Activated CD4-positive, alpha-beta T cell treated with anti-CD3 and anti-CD28 coated beads, Interleukin-2, Interleukin-6, amounts not matched to agents 100 ng/mL and 50 ng/mL, durations not matched to agents 16 hours and 8 hours (primary cell): ENCODE measurements at places on chromosomes 12 and 14.

GRCh38 chr14:24250354-24250753 lies 7.9 kb upstream of the TINF2 start:
- no peak for DNase-seq

GRCh38 chr12:53453953-53454640 lies 2.2 kb downstream of the PCBP2 start:
- no peak for DNase-seq

GRCh38 chr14:77862154-77862786 lies 62.4 kb downstream of the ADCK1 start:
- DNase-seq = peak; percentile 83

- no peak for DNase-seq
These were observed 11.4 kb downstream of the RGS6 start for GRCh38 chr14:71943695-71944018.

DNA sequence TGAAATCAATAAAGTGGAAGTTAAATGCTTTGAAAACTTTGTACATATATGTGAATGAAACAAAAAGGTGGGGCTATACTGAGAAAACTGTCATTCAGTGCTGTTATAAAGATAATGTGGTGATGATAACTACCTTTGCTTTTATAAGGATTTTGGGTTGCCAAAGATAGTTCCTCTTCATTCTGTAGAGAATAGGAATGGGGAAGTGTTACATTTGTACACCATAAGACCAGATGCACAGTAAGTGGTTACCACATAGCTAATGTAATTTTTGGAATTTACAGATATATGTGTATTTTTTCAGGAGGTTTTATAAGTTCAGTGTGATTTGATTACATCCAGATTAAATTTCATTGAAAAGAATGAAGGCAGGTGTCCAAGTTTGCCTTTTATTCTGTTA lies 18.1 kb downstream of the RAB21 start:
- no peak for DNase-seq

DNA sequence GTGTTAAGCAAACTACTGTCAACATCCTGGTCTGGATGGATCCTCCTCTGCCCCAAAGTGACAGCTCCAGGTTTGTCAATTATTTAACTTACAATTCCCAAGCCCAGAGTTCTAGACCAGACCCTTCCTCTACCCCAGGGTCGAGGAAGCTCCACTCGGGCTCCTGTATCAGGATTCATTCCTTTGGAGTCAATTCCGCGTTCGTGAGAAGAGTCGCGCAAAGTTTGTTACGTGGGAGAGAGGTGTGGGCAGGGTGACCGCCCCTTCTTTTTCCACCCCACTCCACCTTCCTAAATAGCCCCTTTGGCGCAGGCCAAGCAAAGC lies 479 bp downstream of the SEL1L start:
- peak; percentile 6 for DNase-seq

- DNase-seq = no peak
These were observed 14.3 kb downstream of the KRT85 start for GRCh38 chr12:52352951-52353350.

- no peak for DNase-seq
These were observed 192.2 kb upstream of the ARHGAP5 start for GRCh38 chr14:31884776-31885379.

DNA sequence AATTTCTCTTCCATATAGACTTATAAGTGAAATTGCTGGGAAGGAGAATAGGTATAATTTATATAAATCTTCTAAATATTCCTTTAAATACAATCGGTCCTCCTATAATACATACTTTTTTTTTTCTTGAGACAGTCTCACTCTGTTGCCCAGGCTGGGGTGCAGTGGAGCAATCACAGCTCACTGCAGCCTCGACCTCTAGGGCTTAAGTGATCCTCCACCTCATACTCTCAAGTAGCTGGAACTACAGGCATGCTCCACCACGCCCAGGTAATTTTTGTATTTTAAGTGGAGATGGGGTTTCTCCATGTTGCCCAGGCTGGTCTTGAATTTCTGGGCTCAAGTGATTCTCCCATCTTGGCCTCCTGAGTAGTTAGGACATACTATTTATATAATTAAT lies 29.7 kb upstream of the NPFF start:
- DNase-seq = no peak

DNA sequence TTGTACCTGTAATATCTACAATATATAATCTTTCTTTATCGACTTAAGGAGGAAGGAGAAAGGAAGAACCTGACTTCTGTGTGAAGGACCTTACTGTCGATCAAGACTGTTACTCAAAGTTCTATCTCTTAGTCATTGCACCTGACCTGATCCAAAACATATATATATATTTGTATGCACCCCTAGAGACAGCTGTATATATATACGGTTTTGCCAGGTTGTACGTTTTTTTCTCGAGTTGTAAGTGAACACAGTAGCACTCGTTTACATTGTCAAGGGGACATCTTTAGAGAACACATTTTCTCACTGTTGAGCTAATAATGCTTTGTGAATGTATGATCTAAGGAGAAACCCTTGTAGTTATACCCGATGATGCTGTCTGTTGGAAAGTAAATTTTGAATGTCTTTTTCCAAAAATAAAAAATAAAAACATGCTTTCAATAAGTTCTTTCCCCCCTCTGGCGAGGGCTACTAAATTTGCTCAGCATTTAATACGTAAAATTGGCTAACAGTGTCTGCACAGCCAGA lies 536 bp upstream of the SLC35E3 start:
- peak; percentile 11 for DNase-seq

GRCh38 chr14:90979515-90979914 lies 80.9 kb downstream of the RPS6KA5 start:
- DNase-seq = no peak

DNA sequence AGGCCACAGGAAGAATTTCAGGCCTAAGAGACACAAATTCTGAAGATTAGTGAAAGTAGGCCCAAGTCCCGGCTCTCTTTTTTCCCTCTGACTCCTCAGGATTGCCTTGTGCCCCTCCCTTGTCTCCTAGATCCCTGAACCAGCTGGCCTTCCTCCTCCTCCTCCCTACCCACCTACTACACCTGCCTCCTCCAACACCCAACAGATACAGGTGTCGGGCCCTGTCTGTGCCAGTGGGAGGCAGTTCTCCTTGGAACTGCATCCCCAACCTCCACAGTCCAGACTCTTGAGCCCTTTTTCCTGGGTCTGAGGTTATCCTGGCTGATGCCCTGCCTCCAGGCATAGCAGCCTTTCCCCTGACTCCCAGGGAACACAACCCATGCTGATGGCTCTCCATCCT lies 1.8 kb downstream of the PPP1R1A start:
- DNase-seq = no peak

GRCh38 chr14:78758333-78758732 lies 588.2 kb downstream of the NRXN3 start:
- DNase-seq = peak; percentile 15

DNA sequence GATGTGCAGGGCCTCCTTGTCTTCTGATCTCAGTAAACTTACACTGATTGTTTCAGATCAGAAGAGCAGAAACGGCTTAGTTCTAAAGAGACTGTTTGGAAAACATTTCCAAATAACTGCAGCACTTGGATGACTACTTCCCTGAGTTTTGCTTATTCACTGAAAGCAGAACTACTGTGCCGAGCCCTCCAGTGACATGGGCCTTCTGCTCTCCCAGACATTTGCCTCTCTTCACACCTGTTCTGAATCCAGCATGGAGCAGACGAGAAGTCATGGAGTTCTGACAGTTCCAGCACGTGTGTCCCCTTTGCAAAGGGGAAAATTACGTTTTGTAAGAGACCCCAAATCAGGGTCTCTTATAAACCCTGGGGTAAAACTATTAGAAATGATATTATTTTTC lies 31.4 kb downstream of the ETNK1 start:
- no peak for DNase-seq

- DNase-seq = no peak
These were observed 191.4 kb downstream of the KTN1 start for GRCh38 chr14:55771242-55771981.

- DNase-seq = no peak
These were observed 32.3 kb downstream of the MEG3 start for GRCh38 chr14:100857923-100858837.

- no peak for DNase-seq
These were observed 274.9 kb upstream of the SRRM4 start for GRCh38 chr12:118706437-118706836.

- DNase-seq = no peak
These were observed 837.7 kb downstream of the FSCB start for GRCh38 chr14:43669355-43669754.

DNA sequence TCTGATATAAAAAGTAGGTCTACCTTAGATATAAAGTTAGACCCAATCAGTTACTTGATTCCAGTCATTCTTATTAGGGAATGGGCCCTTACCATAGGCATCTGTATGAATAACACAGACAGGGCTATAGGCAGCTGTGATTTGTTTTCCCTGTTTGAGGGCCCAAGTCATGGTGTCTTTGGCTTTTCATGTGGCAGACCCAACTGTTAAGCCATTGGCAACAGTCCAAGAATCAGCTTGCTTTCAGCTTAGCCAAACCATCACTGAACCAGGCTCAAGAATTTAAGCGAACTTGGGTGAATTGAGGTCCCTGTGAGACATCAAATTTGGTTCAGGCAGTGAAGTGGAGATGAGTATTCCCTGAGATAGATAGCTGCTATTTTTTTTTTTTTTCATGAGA lies 111.2 kb downstream of the LRRIQ1 start:
- no peak for DNase-seq

DNA sequence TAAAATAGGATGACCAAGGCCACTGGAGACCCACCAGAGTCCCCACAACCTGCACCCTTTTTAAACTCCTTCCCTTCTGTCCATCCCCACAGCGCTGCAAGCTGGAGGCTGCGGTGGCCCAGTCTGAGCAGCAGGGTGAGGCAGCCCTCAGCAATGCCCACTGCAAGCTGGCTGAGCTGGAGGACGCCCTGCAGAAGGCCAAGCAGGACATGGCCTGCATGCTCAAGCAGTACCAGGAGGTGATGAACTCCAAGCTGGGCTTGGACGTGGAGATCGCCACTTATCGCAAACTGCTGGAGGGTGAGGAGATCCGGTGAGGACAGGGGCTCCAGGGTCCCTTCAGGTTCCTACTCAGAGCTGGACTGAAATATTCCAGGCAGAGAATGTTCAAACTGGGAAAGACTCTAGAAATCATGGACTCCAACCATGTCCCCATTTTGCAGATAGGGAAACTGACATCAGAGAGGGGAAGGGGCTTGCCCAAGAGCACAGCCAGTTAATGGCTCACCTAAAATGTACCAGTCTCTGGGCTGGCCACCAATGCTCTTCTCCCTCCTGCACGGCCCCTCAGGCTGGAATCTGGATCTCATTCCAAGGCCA lies 17.2 kb downstream of the KRT85 start:
- no peak for DNase-seq

- no peak for DNase-seq
These were observed 635.8 kb upstream of the FOXG1 start for GRCh38 chr14:28130610-28131284.

GRCh38 chr12:15677726-15678201 lies 111.4 kb downstream of the EPS8 start:
- DNase-seq = no peak

DNA sequence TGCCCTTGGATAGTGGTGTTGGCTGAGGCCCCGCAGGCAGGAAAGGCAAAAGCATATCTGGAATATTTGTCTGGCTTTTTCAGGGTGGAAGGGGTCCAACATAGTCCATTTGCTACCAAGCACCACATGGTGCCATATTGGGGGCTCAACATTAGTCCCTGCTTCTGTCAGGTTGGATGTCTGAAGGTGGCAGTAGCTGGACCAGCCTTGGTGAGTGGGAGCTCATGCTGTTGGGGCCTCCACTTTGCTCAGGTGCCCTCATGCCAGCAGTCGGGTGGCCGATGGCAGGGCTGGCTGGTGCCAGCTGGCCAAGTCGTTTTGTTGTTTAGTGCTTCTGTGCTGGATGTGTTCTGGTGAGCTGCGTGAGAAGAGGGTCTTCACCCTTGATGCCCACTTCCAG lies 135.3 kb downstream of the PAPOLA start:
- no peak for DNase-seq

GRCh38 chr12:124720681-124721500 lies 142.8 kb downstream of the SCARB1 start:
- no peak for DNase-seq

DNA sequence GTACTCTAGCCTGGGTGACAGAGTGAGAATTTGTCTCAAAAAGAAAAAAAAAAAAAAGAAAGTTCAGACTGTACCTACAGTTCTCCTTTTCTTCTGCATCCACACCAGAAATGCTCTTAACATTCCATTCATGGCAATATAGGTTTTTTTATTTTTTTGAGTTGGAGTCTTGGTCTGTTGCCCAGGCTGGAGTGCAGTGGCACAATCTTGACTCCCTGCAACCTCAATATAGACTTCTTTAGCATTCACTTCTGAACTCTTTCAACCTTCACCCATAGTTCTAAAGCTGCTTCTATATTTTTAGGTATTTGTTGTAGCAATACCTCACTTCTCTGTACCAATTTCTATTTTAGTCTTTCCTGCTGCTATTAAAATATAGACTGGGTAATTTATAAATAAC lies 1095.7 kb downstream of the FLRT2 start:
- no peak for DNase-seq

DNA sequence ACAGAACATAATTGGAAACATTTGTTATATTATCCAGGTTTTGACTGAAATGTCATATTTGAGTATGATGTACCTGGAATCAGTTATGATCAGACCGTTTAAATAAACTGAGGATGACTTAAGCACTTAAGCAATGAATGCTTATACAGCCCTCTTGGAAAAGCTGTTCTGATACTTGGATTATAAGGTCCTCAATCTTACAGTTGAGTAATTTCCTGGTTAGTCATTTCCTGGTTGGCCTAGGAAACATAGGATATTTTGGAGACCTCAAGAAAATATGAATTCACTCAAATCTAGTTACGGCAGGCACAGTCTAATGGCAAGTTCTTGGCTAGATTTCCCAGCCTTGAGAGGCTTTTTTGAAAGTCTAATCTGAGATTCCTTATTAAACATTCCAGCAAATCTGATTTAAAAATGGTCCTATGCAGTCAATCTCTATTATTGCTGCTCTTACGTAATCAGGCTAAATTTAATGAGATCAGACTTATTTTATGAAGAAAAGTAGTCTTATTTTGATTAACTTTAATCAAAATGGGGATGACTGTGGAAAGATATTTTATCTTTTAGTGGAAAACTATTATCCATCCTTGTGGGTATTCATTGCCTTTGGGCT lies 447.2 kb downstream of the SNAPC1 start:
- DNase-seq = no peak

DNA sequence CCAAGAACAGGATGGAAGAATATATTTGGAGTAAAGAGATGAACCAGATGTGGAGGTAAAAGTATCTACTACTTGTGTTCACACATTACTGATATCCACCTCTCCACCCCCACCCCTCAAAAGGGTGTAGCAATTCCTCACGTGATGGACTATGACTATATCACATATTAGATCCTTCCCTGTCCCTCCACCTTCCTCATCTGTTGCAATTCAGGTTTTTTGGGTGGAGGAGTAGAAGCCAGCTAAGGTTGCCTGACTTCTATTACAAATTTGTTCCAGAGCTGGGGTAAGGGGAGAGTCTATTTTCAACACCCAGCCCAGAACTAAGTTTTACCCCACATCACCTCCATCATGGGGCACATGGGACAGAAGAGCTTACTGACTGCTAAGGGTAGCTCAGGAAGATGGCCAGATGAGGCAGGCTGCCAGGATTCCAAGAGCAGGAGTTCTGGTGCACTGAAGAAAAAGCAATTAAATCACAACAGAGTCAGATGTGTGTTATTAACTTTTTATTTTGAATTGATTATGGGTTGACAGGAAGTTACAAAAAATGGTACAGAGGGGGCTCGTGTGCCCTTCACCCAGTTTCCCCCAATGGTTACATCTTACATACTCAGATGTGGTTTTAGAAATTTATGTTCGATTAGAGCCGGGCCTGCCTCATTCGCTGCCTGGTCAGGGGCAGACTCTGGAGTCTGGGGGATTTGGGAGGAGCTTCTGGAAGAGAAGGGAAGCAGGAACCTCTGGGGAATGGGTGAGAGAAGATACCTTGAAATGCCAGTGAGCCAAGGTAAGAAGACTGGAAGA lies 2.1 kb downstream of the RNASE13 start:
- no peak for DNase-seq
